Bone marrow (tissue), 2 donors: ENCODE measurements at places on chromosomes 1 and 21.

DNA sequence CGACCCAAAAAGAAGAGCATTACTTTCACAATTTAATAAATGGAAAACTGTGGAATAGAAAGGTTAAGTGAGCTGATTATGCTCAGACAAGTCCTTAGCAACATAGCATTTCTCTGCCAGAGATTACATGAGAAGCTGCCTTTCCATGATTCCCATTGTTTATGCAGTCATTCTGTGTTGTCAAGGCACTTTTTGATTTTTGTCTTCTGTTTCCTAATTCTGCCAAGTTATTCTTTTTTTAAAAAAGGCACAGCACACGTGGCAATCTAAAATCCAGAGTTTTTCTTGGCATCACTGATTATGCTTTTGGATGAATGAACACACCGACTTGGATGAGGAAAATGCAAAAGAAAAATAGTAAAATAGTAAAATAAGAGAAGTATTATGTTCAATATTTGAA is 185.0 kb downstream of the RGS7 start:
- DNase-seq: no peak

- DNase-seq: no peak
These were observed 8.3 kb downstream of the FRRS1 start for GRCh38 chr1:99758073-99758511.

- DNase-seq: no peak
These were observed 62.9 kb downstream of the RIPK4 start for GRCh38 chr21:41703857-41704501.

GRCh38 chr1:221429264-221429663 is 312.6 kb downstream of the DUSP10 start:
- DNase-seq: no peak

DNA sequence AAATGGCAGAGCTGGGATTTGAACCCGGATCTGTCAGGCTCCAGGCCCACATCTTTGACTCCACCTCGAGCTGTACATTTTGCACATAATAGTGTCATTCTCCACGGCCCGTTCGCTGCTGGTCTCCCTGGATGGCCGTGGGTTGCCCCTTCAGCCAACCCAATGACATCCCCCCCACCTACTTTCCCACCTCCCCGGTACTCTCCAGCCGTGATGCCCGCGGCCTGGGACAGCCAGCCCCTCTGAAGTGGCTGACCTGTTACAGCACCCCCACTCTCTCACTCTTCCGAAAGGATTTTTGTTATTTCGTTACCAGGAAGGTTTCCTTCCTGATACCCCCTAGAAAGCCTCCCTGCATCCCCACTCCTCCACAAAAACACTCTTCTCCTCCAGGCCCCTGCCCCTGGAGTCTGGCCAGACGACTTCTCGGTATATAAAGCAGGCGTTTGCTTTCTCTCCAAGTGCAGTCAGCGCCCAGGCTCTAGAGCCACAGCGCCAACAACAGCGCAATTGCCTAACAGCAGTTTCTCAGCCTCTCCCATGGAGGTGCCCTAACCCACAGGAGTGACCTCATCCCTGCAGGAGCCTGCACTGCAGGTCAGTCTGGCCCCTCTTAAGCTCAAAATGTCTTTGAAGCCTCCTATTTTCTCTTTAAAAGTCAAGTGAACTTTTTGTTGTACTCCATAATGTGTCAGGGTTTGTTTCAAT is 14.5 kb upstream of the GJB5 start:
- no peak for DNase-seq

DNA sequence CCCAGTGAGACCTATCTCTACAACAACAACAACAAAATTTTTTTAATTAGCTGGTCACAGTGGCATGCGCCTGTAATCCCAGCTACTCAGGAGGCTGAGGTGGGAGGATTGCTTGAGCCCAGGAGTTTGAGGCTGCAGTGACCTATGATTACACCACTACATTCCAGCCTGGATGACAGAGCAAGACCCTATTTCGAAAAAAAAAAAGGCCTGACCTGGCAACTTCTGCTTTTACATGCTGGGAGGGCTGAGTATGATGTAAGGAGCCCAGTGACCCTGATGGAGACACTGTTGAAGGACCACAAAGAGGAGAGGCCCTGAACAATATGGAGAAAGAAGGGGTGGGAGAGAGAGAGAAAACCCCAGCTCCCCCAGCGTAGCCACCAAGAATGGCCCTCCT is 9.2 kb upstream of the VPS26C start:
- DNase-seq: no peak

DNA sequence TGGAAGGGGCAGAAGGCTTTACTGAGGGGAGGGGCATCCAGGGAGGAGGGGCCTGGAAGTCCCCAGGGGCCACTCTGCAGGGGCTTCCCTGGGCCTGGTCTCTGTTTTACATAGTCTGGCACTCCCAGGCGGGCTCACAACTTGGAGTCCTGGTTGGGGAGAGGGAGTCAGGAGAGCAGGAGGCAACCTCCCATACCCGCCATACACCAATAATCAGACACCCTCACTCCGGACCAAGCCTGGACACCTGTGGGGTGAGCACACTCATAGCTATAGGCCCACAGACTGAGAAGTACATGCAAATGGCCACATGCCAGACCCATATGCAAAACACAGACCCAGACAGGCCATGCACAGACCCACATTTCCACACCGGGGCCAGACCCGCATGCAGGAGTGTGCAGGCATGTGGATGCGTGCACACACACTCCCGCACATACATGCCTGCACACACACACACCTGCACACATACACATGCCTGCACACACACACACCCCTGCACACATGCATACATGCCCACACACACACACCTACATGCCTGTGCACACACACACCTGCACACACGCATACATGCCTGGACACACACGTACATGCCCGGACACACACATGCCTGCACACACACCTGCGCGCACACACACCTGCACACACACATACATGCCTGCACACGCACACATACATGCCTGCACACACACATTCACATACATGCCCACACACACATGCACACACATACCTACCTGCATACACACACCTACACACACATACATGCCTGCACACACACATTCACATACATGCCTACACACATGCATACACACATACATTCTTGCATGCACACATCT is 89.5 kb upstream of the RUNX3 start:
- no peak for DNase-seq

DNA sequence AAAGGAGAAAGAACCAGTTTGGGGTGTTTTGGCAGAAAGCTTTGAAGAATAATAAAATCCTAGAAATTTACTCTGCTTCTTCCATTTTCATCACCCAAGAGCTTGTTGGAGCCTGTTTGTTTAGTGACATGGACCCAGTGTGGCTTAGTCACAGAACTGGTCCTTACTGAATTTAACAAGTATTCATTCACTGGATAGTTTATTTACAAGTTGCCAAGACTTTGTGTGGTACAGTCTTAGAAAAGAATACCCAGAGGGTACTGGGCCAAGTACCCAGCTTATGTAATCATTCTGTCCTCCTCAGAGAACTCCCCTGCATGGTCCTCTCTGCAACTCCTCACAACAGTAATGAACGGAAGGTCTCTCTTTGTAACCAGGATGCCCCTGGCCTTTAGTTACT is 16.4 kb downstream of the RAB4A start:
- no peak for DNase-seq

- no peak for DNase-seq
These were observed 31.7 kb upstream of the RGS16 start for GRCh38 chr1:182635871-182636270.

GRCh38 chr1:240555524-240555923 is 56.4 kb downstream of the GREM2 start:
- no peak for DNase-seq

- no peak for DNase-seq
These were observed 46.3 kb downstream of the RAB3GAP2 start for GRCh38 chr1:220225957-220226356.

- no peak for DNase-seq
These were observed 31.8 kb upstream of the FBXO28 start for GRCh38 chr1:224082146-224082545.

DNA sequence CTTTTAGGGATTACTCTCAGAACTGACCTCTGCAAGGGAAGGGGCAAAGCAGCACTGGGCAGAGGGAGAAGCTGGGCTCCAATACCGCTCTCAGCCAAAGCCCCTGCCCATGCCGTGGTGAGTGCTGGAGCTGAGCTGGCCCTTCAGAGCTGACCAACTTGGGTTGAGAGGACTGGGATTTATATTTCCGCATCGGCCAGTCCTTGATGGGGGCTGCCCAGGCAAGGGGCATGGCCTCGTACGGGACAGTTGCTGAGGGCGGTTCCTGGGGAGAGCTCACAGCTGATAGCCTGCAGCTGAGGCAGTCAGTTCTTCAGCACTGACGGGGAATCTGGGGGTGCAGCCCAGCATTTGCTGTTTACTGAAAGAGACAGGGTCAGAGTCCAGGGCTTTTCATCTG is 8.0 kb downstream of the HUNK start:
- DNase-seq: no peak

DNA sequence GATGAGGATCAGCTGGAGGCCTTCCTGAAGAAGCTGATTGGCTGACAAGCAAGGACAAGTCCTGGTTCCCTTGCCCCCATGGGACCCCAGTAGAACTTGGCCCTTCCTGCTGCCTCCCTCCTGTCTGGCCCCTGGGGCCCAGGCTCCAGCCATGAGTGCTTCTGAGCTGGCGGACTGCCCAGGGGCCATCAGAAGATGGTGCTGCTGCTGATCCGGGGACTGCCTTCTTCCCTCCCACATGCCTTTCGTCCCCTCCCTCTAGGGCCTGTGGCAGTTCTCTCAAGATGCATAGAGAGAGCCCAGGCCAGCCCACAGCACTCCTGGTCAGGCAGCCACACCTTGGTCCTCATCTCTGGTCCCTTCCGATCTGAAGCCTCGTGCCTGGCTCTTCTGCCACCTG is 57.9 kb upstream of the PRKACB start:
- no peak for DNase-seq

- no peak for DNase-seq
These were observed 36.9 kb downstream of the KIAA1614 start for GRCh38 chr1:180949616-180950000.

GRCh38 chr1:69911301-69911801 is 294.0 kb downstream of the LRRC40 start:
- DNase-seq: no peak
